ENCODE measurements at places on chromosomes 1 and 21.
A peak's percentile ranks its signal among the peaks of the same experiment; 100 is the strongest.

DNA sequence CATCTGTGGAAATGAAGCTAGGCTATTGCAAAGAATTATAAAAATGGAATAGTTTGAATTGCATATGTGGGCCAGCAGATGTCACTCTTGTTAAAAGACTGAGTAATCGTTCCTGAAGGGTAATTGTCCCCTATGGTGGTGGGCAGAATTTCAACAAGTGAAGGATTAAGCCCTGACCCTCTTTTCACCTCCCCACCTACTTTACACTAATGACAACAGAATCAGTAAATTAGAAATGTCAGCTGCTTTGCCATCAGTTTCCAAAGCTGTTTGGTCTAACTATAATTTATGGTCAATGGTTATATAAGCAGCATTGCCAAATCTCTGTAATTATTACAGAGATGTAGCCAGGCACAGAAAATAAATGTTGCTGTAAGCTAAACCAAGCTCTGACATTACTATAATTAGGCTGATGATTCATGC lies 898.6 kb downstream of the AMY1C start:
- DNase-seq = no peak

GRCh38 chr1:180165096-180165495 lies 10.4 kb downstream of the QSOX1 start:
- no peak for DNase-seq

- DNase-seq = no peak
These were observed 111.2 kb upstream of the JUN start for GRCh38 chr1:58895082-58895481.

- DNase-seq = peak; percentile 12
These were observed 184.5 kb upstream of the TMEM51 start for GRCh38 chr1:14969006-14969405.

DNA sequence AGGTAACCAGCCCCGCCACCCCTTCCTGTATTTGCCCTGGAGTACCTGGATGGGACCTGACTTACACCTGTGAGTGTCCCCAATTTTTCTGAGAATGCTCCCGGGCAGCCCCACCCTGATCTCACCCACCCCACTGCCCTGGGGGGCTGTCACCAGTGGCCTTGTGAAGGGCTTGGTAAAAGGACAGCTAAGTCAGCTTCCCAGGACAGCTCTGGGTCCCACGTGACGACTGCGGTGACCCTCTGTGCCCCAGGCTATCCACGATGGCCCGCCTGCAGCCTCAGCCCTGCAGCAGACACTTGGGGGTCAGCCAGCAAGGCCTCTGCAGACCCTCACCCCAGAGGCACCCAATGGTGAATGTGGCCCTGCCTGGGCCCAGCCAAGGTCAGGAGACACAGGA lies 5.6 kb downstream of the SRM start:
- no peak for DNase-seq

GRCh38 chr1:4118746-4119515 lies 218.9 kb upstream of the C1orf174 start:
- no peak for DNase-seq

- no peak for DNase-seq
These were observed 46.2 kb downstream of the MACF1 start for GRCh38 chr1:39250460-39251240.

DNA sequence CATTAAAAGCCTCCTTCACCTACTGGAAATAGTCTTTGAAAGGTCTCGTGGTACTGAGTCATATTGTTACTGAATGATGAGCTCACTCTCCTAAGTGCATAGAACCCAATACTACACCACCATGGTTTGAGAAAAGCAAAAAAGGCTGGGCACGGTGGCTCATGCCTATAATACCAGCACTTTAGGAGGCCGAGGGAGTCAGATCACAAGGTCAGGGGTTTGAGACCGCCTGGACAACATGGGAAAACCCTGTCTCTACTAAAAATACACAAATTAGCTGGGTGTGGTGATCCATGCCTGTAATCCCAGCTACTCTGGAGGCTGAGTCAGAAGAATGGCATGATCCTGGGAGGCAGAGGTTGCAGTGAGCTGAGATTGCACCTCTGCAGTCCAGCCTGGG lies 3.3 kb upstream of the HNRNPCL1 start:
- no peak for DNase-seq

GRCh38 chr1:38727684-38728584 lies 131.6 kb downstream of the RRAGC start:
- DNase-seq = no peak

GRCh38 chr1:205344066-205344928 lies 12.4 kb downstream of the KLHDC8A start:
- peak; percentile 30 for DNase-seq

- DNase-seq = no peak
These were observed 41.6 kb downstream of the GNG12 start for GRCh38 chr1:67791686-67792085.

DNA sequence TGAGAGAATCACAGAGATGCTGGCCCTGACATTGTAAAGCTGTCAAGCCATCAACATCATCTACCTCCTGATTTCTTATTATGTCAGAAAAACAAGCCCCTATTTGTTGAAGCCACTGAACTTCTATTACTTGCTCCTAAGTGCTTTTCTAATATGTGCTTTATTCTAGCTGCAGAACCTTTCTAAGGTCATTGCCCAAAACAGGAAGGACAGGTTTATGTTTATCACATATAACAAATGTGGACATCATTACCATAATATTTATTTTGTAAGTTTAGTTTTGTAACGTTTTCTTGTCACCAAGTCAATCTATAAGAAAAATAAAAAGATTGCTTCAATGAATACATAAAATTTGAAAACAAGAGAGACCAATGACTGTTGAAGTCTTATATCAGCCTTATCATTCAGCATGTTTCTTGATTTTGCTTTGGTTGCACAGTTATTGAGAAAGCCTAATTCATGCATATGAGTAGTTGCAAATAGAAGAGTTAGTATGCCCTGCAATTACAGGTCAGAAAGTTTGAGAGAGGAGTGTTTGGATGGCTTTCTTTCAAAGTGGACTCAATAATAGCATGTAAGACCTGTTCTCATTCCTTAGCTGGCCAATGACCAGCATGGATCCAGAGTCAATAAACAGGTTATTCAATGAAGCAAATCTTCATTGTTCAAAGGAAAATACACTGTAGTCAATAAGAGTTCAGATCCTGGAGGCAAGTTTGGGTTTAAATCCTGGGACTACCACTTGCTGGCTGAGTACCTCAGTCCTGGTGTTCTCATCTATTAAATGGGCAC lies 84.1 kb downstream of the MAB21L3 start:
- DNase-seq = no peak

- no peak for DNase-seq
These were observed 202.5 kb downstream of the FGGY start for GRCh38 chr1:59499273-59499942.

DNA sequence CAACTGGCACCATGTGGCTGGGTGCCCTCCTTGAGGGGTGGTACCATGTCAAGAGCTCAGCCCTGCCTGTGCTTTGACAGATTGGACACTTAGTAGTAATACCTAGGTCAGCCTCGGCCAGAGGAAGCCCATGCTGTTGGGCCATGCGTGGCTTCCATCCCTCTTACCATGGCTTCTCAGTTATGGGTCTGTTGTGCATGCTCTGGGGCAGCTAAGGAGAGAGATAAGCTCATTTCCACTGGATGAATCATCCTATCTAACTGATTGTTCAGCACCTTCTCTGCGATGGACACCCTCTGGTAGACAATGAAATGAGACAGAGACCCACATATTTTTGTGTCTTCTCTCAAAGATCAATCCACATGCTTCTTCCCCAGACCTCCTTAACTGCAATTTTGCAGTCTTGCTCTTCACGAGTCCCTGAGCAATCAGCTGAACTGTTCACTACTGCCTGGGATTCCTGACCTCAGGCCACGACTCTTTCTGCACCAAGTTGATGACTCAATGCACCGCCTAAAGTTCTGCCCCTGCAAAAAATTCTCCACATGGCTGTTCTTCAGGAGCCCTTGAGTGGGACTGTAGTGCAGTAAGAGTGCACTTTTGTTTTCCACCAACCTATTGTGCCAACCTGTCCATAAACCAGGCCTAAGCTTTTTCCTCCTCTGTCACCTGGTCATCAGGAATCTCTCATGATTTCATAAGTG lies 6.9 kb upstream of the TRIM62 start:
- no peak for DNase-seq

GRCh38 chr21:38771536-38771935 lies 34.2 kb upstream of the ETS2 start:
- no peak for DNase-seq

DNA sequence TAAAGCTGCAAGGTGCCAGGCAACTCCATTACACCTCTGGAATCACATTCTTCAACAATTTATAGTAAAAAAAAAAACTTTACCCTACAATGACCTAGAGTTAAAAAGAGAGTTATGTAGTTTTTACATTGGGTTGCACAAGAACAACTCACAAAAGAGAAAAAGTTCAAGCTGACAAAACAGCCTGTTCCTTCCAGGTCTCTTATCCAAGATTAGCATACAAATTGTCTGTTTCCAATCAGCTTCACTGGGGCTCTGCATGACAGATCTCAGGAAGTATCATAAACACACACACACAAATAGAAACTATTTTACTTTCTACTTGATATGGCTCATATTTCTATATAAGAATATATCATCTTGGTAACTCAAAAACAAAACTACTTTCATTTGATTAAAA lies 154.6 kb downstream of the PCNX2 start:
- DNase-seq = no peak

DNA sequence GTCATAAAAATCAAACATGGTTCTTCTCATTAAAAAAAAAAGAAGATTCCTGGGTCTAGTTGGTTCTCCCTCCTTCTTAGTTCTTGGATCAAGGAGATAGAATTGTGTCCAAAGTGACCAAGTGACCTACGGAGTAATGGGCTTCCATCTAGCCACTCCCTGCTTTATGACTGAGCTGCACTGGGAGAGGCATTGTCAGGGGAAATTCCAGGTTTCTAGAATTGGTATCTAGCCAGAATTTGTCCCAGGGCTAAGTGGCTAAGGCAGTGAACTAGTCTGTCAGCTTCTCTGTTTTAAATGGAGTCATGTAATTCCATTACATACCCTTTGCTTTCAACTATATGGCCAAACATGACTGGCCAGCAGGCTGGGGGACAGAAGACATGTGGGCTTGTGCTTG lies 40.1 kb upstream of the ERG start:
- DNase-seq = no peak

DNA sequence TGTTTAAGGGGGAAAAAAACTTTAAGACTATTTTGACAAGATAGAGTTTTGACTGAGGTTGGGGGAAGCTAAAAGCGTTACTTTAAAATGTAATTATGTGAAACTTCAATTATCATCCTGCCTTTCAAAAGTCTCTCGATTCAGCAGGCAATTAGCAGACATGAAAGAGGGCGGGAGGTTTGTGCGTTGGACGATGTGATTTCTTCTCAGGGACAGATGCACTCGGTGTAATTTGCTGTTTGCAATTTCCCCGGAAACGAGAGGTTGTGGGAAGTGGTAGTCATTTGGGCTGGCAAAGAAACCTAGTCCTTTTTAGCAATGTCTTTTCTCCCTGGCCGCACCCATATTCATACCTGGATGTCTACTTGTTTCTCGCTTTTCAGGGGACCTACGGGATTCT lies 27.1 kb downstream of the KAZN start:
- DNase-seq = no peak

GRCh38 chr1:88063605-88064004 lies 620.5 kb upstream of the PKN2 start:
- no peak for DNase-seq

- peak; percentile 74 for DNase-seq
These were observed 19.7 kb upstream of the FASLG start for GRCh38 chr1:172638885-172639831.

DNA sequence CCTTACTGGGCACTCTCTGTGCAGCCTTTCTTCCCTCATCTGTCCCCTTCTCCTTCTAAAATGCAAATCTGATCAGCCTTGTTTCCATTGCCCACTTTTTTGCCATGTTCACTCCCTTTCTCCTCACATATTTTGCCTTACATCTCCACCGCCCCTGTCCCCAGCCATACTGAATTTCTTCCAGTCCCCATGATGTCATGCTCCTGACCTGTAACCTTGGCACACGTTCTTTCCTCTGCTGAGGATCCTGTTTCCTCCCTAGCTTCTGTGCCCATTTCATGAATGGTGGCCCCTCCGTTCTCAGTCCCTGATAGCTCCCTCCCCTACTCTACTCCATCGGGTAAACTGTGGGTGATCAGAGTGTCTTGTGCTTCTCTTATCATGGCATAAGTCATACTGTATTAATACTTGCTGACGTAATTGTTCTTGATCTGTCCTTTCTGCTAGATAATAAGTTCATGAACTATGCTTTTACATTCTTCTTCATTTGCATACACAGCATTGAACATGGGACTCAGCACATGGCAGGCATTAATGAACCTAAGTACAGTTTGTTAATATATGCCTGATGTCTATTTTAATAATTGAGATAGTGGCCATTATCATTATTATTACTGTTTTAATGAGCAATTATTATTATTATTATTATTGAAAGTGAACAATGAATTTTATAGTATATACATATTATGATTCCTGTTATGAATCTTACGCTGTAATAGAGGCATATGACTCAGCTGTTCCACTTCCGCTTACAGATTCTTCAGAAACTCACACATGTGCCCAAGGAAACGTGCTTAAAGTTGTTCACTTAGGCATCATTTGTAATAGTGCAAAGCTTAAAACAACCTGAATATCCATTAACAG lies 28.5 kb downstream of the MAP3K21 start:
- DNase-seq = no peak

GRCh38 chr1:64575881-64576676 lies 106.2 kb downstream of the CACHD1 start:
- DNase-seq = no peak

DNA sequence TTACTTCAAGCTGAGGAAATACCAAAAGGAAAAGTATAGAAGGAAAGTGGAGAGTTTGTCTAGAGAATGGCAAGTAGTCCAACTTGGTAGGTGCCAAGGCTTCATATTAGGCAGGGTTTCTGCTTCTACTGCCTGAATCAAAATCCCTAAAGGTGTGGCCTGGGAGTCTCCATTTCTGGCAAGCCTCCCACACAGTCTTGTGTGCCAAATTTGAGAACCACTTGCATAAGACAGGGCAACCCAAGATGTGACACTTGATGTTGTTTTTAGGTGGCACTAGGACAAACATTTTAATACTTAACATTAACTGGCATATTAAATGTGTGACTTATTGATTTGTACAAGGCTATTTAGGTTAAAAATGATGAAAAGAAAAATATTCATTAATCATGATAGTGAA lies 60.1 kb downstream of the ATG4C start:
- no peak for DNase-seq
